Kidney (tissue), 22 donors: ENCODE measurements at places on chromosomes 12 and 14. TPM values are rescaled to one million over a fixed set of nuclear protein-coding genes. Genes with fewer than 3 reads are reported as not detected.

The TAS2R42 gene
- not detected for total RNA-seq

The ACSS3 gene
- total RNA-seq: 21.2 TPM

DNA sequence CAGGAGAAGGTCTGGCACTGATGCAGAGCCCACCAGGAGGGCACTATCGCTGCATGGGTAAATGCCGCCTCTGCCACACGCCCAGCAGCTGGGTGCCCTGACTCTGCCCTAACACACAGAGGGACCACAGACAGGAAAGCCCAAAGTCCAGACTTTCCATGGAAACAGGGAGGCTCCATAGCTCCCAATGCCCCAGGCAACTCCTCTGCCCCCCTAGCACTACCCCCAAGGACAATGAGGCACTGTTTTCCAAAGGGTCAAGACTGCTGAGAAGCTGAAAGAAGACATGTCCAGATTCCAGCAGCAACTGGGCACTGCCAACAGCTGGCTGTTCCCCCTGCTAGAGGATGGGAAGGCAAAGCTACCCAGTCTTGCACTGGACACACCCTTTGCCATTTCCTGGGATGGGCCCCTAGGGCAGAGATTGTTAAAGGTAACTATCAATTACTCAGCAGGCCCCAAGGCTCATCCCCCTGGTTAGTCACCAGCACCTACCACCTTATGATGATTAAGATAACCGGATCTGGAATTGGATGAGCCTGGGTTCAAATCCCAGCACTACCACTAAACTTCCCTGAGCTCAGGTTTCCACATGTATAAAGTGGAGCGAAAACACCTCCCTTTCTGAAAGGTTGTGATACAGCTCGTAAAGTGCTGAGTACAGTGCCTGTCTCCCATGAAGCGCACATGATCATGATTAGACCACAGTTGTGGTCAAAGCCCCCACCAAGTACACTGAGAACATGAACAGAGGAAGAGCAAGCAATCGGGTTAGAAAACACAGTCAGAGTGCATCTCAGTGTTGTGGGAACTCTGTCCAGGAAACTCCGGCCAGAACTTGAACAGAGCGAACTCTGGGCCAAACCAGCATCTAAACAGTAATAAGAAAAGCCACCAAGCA lies 3.3 kb downstream of the PXN start:
- no peak overlapping the region for H3K4me3 ChIP-seq
- no peaks in the 10 kb centered on the region for H3K27me3 ChIP-seq
- H3K27ac ChIP-seq: peak overlapping the region; percentile 92
- H3K4me1 ChIP-seq: peaks cover 46% of the 10 kb centered on the region

GRCh38 chr12:105209091-105209490 lies 26.9 kb downstream of the APPL2 start:
- no peak overlapping the region for H3K27ac ChIP-seq
- no peak for DNase-seq
- H3K36me3 ChIP-seq: peaks cover 52% of the 10 kb centered on the region
- H3K27me3 ChIP-seq: no peaks in the 10 kb centered on the region
- no peak overlapping the region for H3K4me3 ChIP-seq

- no peak overlapping the region for H3K4me3 ChIP-seq
- no peak overlapping the region for H3K27ac ChIP-seq
- H3K4me1 ChIP-seq: peaks cover 9% of the 10 kb centered on the region
- H3K27me3 ChIP-seq: no peaks in the 10 kb centered on the region
Observed at GRCh38 chr12:16019136-16019535, 108.0 kb downstream of the DERA start.

DNA sequence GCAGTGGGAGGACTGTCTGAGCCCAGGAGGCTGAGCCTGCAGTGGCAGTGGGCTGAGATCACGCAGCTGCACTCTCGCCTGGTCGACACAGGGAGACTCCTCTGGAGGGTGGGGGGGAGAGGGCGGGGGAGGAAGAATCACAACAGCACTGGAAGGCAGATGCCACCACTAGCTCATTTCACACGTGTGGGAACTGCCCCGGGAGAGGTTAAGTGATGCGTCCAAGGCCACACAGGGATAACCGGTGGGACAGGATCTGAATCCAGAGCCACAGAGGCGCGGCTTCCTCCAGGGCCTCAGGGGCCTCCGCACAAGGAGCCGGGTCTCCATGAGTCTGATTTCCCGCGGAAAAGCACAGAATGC lies 20.8 kb downstream of the STX2 start:
- peak overlapping the region; percentile 40 for H3K4me3 ChIP-seq
- no peaks in the 10 kb centered on the region for H3K27me3 ChIP-seq
- H3K36me3 ChIP-seq: peaks cover 2% of the 10 kb centered on the region
- H3K4me1 ChIP-seq: no peaks in the 10 kb centered on the region
- no peak for DNase-seq

GRCh38 chr12:118046430-118046829 lies 14.5 kb downstream of the WSB2 start:
- DNase-seq: no peak
- no peaks in the 10 kb centered on the region for H3K27me3 ChIP-seq
- no peak overlapping the region for H3K4me3 ChIP-seq
- no peak overlapping the region for H3K27ac ChIP-seq
- peaks cover 17% of the 10 kb centered on the region for H3K36me3 ChIP-seq

GRCh38 chr12:130658145-130658911 lies 57.8 kb downstream of the RIMBP2 start:
- DNase-seq: no peak
- no peaks in the 10 kb centered on the region for H3K36me3 ChIP-seq

DNA sequence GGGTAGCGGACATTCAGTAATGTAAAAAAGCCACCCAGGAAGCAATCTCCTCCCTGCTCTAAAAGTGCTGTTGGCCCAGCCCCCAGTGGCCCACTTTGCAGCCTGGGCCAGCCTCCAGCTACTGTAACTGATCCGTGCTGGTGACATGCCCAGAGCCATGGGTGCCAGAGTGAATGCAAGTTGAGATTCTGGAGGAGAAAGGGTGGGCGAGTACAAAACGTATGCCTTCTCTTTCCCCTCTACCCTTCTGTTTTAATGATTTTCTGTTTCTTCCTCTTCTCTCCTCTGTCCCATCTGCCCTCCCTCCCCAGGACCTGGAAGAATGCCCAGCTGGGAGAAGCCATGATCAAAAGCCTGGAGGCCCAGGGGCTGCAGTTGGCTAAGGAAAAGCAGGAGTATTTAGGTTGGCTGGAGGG lies 16.9 kb downstream of the PLEKHD1 start:
- no peaks in the 10 kb centered on the region for H3K36me3 ChIP-seq
- DNase-seq: no peak
- no peaks in the 10 kb centered on the region for H3K27me3 ChIP-seq
- H3K4me1 ChIP-seq: peaks cover 2% of the 10 kb centered on the region
- no peak overlapping the region for H3K27ac ChIP-seq

DNA sequence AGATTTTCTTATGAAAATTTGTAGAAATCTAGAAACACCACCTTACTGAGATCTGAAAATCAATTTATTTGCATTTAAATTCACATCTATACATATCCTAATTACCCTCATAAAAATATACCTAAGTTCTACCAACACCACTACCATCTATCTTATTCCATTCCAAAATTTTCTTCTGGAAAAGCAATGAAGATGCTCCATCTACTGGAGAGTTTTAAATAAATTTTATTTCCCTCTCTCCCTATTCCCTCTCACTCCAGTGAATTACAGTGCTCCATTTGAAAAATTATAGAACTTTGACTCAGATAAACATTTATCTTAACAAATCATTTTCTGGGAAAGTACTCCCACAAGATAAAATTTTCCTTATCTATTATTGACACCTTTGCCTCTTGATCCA lies 2.3 kb upstream of the C14orf39 start:
- no peak overlapping the region for H3K4me3 ChIP-seq
- no peak for DNase-seq
- H3K36me3 ChIP-seq: no peaks in the 10 kb centered on the region
- peaks cover 40% of the 10 kb centered on the region for H3K27me3 ChIP-seq
- H3K4me1 ChIP-seq: no peaks in the 10 kb centered on the region
- H3K27ac ChIP-seq: no peak overlapping the region

- H3K4me3 ChIP-seq: no peak overlapping the region
- no peak for DNase-seq
- H3K4me1 ChIP-seq: no peaks in the 10 kb centered on the region
- no peaks in the 10 kb centered on the region for H3K36me3 ChIP-seq
Observed at GRCh38 chr12:94670075-94670474, 19.7 kb upstream of the TMCC3 start.

DNA sequence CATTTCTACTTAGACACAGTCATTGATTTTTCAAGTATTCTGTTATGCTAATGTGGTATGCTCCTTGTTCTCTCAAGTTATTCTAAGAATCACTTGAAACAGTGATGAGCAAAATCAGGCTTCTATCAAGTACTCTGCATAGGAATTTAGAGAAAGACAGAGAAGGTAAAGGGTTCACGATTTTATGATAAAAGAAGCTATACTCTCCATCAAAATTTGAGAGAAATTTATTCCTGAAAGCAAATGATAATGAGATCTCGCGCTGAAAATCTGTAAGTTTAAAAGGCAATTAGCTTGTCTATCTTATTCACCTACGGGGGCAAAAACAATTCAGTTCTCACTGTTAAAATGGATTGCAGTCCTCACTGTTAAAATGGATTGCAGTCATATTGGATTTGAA lies 1404.3 kb upstream of the FLRT2 start:
- no peaks in the 10 kb centered on the region for H3K36me3 ChIP-seq
- no peak overlapping the region for H3K27ac ChIP-seq
- no peaks in the 10 kb centered on the region for H3K27me3 ChIP-seq
- H3K4me1 ChIP-seq: no peaks in the 10 kb centered on the region
- no peak for DNase-seq

GRCh38 chr12:51847643-51848325 lies 734 bp downstream of the FIGNL2 start:
- peak overlapping the region; percentile 61 for H3K4me3 ChIP-seq
- peaks cover 22% of the 10 kb centered on the region for H3K4me1 ChIP-seq
- H3K36me3 ChIP-seq: no peaks in the 10 kb centered on the region
- peak; percentile 78 for DNase-seq
- peak overlapping the region; percentile 51 for H3K27ac ChIP-seq

DNA sequence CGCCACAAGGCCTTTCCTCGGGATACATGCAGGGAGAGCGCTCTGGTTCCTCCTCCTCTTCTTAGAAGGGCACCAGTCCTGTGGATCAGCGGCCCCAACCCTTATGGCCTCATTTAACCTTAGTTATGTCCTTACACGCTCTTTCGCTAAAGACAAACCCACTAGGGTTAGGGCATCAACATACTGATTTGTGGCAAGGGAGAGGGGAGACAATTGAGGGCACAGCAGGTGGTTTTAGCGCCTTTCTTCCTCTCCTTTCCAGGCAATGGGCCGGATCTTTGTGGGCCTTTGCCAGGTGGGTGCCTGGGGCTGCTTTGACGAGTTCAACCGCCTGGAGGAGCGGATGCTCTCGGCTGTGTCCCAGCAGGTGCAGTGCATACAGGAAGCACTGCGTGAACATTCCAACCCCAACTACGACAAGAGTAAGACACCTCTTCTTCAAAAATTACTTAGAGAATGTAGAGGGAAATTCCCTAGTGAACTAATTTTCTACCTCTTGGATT lies 43.6 kb downstream of the DYNC1H1 start:
- no peaks in the 10 kb centered on the region for H3K4me1 ChIP-seq
- H3K4me3 ChIP-seq: no peak overlapping the region
- no peak overlapping the region for H3K27ac ChIP-seq

DNA sequence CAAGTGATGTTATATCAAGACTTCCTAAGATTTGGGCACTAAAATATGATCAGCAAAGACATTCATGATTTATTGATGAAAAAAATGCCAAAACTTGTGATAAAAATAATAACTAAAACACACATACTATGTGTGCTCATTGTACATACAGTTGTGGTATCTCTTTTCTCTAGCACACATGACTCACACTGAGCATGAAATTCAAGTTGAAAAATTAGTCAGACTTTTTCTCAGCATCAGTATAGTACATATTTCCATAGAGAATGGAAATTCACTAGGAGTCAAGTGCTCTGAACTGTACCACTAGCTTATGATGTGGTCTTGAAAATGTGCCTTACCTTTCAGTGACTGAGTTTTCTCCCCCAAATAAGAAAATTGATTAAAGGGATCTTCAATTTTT lies 471.8 kb upstream of the FLRT2 start:
- no peaks in the 10 kb centered on the region for H3K36me3 ChIP-seq
- H3K4me3 ChIP-seq: no peak overlapping the region
- DNase-seq: no peak

DNA sequence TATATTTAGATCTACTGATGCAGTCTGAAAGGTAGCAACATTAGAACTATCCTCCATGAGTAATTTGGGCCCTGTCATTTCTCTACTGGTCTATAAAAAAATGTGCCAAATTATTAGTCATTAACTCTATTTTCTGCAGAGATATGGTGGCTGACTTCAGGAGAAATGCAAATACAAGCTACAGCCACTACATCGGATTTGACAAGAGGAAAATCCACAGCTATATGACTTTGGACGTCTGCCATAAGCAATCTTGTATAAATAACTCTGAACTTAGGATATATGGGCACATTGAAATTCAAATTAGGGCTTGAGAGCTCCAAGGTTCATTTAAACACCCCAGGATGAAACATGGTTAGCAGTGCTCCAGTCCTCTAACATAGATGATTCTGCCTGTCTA lies 983.0 kb upstream of the LRFN5 start:
- no peaks in the 10 kb centered on the region for H3K36me3 ChIP-seq
- H3K27me3 ChIP-seq: no peaks in the 10 kb centered on the region
- no peak overlapping the region for H3K4me3 ChIP-seq
- H3K27ac ChIP-seq: no peak overlapping the region
- DNase-seq: no peak

- no peak overlapping the region for H3K27ac ChIP-seq
- no peaks in the 10 kb centered on the region for H3K4me1 ChIP-seq
- no peaks in the 10 kb centered on the region for H3K36me3 ChIP-seq
- no peak for DNase-seq
- H3K4me3 ChIP-seq: no peak overlapping the region
- no peaks in the 10 kb centered on the region for H3K27me3 ChIP-seq
Observed at GRCh38 chr14:71907793-71908515, 24.3 kb upstream of the RGS6 start.

GRCh38 chr14:65462411-65462810 lies 49.9 kb downstream of the FUT8 start:
- no peak overlapping the region for H3K27ac ChIP-seq
- DNase-seq: no peak
- no peak overlapping the region for H3K4me3 ChIP-seq
- no peaks in the 10 kb centered on the region for H3K27me3 ChIP-seq

DNA sequence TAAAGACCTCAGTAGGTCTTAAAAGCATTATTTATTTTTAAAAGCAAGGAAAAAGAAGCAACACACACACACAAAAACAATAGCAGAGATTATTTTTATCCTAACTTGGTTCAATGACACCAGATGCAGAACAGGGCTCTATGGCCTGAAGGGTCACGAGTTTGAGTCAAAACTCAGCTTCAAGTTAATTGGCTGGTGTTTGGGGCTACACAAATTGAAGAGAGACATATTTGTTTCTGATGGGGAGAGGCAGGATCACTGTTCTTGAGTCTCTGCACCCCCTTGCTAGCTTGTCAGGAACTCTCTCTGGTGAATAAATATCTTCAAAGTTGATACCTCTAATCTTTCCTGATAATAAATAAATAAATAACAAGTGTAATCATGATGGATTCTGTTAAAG lies 466.1 kb downstream of the PRKD1 start:
- H3K4me1 ChIP-seq: no peaks in the 10 kb centered on the region
- DNase-seq: no peak
- H3K4me3 ChIP-seq: no peak overlapping the region
